ENCODE measurements at places on chromosomes 5 and 9. TPM values are rescaled to one million over a fixed set of nuclear protein-coding genes. Genes with fewer than 3 reads are reported as not detected.

The TRIM32 gene
- polyA plus RNA-seq = 22.5 TPM

The MARCHF11 gene
- polyA plus RNA-seq = 3.2 TPM

- no peak for DNase-seq
These were observed 7.9 kb upstream of the INSYN2B start for GRCh38 chr5:169988206-169988605.

DNA sequence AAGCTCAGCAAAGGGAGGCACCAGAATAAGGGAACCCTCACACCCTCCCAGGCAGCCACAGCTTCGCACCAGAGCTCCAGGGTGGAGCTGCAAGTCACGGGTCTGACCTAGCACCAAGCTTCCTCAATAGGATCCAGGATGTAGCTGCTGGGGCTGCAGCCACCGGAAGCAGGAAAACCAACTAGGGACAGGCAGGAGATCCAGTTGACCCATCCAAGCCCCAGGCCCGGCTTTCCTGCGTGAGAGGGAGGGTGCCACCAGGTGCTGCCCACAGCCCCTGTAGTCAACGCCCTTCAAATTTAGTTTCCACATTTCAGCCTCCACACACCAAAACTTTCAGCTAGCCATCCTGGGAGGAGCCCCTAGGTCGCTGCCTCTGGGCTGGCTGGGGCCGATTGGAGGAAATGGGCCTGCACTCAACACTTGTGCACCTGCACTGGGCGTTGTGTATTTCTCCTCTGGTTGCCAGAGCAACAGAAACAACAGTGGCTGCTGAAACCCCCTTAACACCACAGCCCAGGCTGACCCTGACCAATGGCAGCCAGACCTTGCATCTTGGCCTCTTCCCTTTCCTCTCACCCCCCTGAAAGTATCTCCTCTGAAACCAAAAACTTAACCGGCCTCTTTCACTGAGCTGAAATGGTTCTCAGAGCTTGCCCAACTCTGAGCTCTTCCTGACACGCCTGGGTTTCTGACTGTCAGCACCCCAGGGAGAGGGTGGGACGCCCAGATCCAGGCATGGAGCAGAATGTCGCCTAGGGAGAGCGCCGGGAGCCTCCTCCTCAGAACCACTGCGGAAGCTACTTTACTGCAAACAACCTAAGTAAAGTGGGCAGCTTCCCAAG lies 226.5 kb upstream of the MAP3K1 start:
- no peak for DNase-seq

- DNase-seq = no peak
These were observed 215.4 kb upstream of the CTNND2 start for GRCh38 chr5:12119657-12120056.

The ZCCHC10 gene
- 31.3 TPM for polyA plus RNA-seq

The MARVELD2 gene
- polyA plus RNA-seq = 29.0 TPM

DNA sequence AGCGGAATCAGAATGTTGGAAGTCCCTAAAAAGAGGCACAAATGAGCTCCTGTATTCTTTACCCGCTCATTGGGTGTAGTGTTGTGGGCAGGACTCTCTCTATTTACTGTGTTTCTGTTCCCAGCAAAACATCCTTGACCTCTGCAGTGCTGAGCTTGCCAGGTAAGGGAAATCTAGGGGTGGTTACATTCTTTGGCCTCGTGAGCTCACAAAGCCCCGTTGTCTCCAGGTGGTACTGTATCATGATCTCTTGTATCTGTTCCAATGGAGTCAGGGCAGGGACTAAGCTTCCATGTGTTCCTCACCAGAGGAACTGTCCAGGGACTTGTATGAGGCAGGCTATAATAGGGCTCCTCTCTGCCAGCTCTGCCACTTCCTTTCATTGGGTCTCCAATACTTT lies 11.8 kb upstream of the IFNA14 start:
- DNase-seq = no peak

The ENHO gene
- polyA plus RNA-seq = 2.8 TPM

DNA sequence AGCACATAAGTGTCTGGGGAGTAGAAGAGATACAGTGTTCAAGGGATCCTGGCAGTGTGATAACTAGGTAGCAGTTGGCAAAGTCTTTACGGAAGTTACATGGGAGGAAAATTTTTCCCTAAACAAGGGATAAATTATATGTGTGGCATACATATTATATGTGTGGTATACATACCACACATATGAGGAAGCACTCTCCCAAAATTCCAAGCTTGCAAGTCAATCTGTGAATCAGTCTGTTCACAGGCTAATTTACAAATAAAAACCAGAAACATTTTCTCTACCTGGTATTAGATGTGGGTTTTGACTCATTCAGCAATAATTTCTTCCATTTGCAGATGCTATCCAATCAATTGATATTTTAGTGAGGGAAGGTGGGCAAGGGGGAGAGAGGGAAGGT lies 110.0 kb downstream of the ISOC1 start:
- DNase-seq = no peak

DNA sequence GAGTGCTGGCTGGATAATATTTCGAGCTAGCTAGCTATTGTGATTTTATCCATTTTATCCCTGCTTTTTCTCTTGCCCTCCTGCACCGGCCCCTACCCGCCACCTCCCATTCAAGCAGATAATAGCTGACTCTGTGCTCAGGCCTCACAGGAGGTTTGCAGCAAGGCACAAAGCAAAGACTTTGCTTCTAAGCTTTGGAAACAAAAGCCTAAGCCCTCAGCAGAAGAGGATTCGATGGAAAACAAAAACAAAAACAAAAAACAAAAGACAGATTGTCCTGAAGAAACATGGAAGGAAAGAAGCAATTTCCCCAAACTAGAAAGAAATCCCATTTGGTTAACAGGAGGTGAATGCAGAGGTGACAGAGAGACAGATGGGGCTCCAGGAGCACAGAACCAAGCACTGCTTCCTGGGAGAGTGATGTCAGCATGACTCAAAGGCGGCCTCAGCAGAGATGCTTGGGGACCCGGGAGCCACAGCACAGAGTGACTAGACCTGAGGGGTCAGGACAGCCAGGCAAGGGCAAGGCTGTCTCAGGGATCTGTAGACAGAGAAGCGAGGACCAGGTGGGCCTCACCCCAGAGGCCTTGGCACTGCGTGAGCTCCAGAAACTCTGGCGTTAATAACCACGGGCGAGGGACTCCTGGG lies 28.4 kb downstream of the MTX3 start:
- DNase-seq = no peak

The PGM5 gene
- 55.5 TPM for polyA plus RNA-seq

GRCh38 chr5:9284272-9284671 lies 261.6 kb downstream of the SEMA5A start:
- DNase-seq = no peak

- no peak for DNase-seq
These were observed 111.6 kb downstream of the GALNT10 start for GRCh38 chr5:154302161-154302560.

- no peak for DNase-seq
These were observed 34.7 kb downstream of the ERCC6L2 start for GRCh38 chr9:95910023-95910707.

DNA sequence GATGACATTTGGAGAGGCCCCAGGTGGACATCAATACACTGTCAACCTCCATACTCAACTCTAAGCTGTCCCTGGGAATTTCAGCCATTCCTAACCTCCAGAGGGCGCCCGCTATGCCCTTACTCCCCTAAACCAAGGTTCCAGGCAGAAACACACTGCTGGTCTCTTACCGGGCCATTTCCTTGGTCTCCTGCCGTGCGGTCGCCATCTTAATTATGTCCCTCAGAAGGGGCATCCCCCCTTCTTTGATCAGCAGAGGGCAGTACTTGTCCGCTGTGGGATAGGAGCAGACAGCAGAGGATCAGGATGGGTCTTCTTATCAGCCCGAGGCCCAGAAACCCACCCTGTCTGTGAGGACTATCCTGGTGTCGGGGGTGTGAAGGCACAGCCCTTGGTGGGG lies 9.3 kb upstream of the ZDHHC12 start:
- DNase-seq = no peak

DNA sequence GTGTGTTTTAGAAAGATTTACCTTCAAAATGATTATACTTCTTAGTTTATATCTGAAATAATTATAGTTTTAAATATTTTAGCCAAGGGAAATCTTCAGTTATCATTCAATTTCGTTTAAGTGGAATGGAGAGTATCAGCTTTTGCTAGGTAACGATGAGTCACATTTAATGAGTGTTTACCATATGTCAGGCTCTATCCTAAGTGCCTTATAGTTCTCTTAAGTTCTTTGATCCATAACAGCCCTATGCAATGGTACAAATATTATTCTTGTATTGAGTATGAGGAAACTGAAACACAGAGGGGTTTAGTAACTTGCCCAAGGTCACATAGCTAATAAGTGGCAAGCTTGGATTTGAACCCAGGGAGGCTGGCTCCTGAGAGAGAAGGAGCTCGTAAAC lies 37.5 kb upstream of the SHB start:
- DNase-seq = no peak

The ANGPTL2 gene
- polyA plus RNA-seq = 7.3 TPM

DNA sequence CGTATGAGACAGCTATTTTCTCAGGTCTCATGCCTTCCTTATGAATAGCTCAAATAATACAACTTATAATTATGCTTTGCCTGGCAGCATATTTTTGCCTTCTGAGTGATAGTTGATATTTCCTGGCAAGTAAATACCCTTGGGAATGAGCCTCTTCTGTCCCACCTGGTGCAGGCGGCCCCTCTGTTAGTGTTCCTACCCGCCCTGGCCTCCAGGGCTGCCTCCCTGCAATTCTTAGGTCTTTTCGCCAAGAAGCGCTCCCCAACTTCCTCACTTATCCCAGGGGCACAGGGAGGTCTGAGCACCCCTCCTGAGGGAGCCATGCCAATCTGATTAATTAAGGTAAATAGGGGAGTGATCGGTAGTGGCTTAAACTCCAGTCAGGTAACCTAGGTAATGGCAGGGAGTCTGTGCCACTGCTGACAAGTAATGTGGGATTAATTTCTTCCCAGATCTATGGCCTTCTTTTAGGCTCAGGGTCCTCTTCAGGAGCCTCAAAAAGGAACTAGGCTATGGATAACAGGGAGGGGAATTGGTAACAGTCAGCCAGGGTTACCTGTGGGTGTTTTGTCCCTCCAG lies 81.5 kb downstream of the GALNT10 start:
- no peak for DNase-seq

The F2RL1 gene
- polyA plus RNA-seq = 35.1 TPM

- peak; percentile 75 for DNase-seq
These were observed at the start of gene RUSC2 for GRCh38 chr9:35489313-35490154. RUSC2 (plus strand) TSS chr9:35490111; CDS start chr9:35546522, 56,411 bp downstream.

The SH2D3C gene
- 17.8 TPM for polyA plus RNA-seq

GRCh38 chr9:87954230-87954629 lies 20.1 kb downstream of the CDK20 start:
- no peak for DNase-seq

GRCh38 chr9:119934497-119934896 lies 565.3 kb upstream of the BRINP1 start:
- DNase-seq = no peak

The WWC1 gene
- polyA plus RNA-seq = 86.1 TPM

- no peak for DNase-seq
These were observed 277.5 kb upstream of the NREP start for GRCh38 chr5:112034421-112034979.

DNA sequence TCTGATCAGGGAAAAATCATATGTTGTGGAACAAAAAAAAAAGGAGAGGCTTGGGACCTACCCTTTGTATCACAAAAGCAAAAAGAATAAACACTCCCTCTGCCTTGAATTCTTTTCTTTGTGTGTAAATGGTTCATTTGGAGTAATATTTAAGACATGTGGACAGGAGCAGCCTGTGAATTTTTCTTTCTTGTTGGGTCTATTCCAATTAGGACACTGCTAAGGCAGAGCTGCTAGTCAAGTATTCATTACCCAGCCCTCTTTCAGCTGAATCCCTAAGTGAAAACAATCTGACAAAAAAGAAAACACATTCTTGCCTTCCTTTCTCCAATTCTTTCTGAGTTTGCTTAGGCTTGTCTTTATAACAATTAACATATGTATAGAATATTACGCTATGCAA lies 330.0 kb downstream of the EBF1 start:
- DNase-seq = no peak
